ENCODE measurements at places on chromosomes 4 and X. TPM values are rescaled to one million over a fixed set of nuclear protein-coding genes. Genes with fewer than 3 reads are reported as not detected.

GRCh38 chrX:100623001-100623400 lies 13.6 kb downstream of the TSPAN6 start:
- no peak for DNase-seq

Gene WAS
- 0.25 TPM for polyA plus RNA-seq

- no peak for DNase-seq
Observed at GRCh38 chr4:13478707-13479106, 5.4 kb downstream of the RAB28 start.

DNA sequence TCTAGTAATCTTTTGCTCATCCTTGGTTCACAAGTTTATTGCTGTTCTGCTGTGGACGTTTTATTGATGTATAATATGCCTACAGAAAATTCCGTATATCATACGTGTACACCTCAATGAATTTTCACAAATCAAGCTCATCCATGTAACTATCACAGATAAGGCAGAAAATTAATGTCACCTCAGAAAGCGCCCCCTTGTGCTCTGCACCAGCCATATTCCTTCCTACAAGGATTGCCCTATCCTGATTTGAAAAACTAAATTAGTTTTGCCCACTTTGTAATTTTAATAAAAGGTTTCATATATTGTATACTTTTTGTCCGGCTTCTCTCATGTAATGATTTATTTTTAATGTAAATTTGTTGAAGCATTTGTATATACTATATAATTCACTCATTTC lies 390.8 kb downstream of the ADGRL3 start:
- DNase-seq: no peak

DNA sequence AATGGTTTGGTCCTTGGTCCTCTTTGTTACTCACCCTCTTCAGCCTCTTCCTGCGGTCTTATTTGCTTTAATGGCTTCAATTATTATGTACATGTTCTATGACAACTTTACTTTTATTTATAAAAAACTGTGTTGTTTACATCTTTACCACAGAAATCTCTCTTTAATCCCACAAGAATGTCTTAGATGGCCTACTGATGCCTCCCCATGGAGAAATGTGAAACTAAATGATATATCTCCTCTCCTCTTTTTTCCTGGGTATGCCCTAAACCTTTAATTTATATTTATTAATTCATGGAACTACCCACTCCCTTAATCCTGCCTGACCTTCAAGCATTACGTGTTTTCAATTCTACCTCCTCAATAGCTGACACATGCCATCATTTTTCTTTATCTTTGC lies 573.2 kb downstream of the CENPC start:
- no peak for DNase-seq

Gene TRIML2
- 48.9 TPM for polyA plus RNA-seq

DNA sequence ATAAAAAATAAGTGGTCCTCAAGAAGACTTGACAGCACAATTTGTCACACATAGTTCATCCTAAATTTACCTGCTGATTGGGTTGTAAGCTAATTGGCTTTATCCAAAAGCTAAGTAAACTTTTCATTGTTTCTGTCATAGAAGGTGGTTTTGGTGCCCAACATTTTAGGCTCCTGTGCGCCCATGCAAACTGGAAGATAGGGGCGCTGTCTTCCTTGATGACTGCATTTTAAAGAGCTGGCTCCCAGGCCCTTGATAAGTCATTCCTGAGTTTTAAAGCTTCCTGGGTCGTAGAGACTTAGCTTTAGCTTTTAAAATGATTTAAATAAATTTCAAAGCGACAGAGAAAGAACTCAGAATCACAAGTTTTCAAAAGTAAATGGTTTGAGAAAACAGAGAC lies 625.4 kb upstream of the GALNT7 start:
- DNase-seq: no peak

Gene PPP2R2C
- 0.10 TPM for polyA plus RNA-seq

- DNase-seq: no peak
Observed at GRCh38 chr4:2750719-2751605, 5.2 kb downstream of the TNIP2 start.

- DNase-seq: no peak
Observed at GRCh38 chr4:100517864-100518341, at the start of gene EMCN. EMCN (minus strand) TSS chr4:100518022; CDS start chr4:100517914, 108 bp downstream.

Gene GLUD2
- 0.04 TPM for polyA plus RNA-seq

DNA sequence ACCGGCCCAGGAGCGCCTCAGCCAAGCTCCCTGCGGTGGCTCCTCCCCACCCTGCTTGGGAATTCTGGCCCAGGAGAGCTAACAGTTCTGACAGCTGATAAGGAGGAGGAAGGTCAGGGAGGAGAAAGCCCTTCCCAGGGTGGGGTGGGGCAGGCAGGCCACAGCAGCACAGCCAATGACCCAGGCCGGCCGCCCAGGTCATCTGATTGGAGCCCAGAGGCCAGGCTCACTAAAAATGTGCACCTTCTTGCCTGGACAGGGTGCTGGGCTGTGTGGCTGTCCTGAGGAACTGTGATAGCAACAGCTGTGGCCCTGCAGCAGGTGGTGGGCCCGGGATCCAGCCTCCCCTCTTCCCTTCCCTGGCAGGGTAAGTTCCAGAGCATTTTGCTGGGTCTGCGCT lies 17.2 kb upstream of the SH3TC1 start:
- DNase-seq: no peak

GRCh38 chr4:13368217-13368616 lies 115.9 kb downstream of the RAB28 start:
- DNase-seq: no peak

Gene TBC1D8B
- polyA plus RNA-seq: 1.4 TPM

DNA sequence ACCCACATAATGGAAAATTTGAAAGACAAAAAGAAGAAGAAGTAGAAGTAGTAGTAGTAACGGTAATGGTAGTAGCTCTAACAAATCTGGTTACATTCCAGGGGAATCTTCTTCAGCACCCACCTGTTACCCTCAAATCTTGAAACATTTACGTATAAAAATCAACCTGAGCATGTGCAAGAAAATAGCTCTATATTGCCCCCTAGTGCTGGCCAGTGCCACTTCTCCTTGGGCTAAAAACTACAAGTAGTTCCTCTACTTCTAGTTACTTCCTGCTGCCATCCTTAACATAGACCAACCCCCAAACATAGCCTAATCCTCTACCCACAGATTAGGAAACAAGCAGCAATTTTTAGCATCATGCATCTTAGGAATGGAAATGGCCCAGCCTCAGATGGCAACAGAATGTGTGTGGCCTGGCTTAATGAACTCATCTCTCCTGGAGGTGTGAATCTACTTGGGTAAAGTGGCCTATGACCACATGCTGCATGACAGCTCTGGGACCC lies 3.1 kb downstream of the PDGFC start:
- peak; percentile 75 for DNase-seq

Gene MTCP1
- 13.5 TPM for polyA plus RNA-seq

Gene FAM90A26
- polyA plus RNA-seq: not detected

Measured in foreskin keratinocyte (primary cell).